Karpas-422 (cell line): ENCODE measurements at places on chromosomes 6 and 20.

- DNase-seq: no peak
- H3K36me3 ChIP-seq: no peaks in the 10 kb centered on the region; the same call in 1 of the 2 replicates
- H3K4me1 ChIP-seq: no peaks in the 10 kb centered on the region
- H3K27me3 ChIP-seq: no peaks in the 10 kb centered on the region
- H3K27ac ChIP-seq: no peak overlapping the region
Measured at GRCh38 chr6:105318660-105319059, 84.2 kb downstream of the PREP start.

DNA sequence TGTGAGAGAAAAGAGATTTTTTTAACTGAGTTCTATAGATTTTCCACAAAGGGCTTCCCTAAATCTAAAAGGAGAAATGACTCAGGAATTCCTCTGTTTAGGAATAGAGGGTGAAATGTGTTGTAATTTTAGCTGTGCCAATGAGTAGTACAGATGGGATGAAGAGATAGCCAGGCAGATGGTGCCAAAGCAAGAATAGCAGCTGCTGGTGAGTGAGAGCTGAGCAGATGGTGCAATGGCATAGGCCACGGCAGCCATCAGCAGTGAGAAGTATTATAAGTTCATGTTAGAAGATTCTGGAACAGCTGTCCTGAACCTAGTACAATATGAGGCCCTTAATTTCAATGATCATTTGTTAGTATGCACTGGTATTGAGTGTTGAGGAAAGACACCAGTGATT, 40.2 kb upstream of the CRISP1 start:
- no peaks in the 10 kb centered on the region for H3K36me3 ChIP-seq
- H3K27ac ChIP-seq: no peak overlapping the region
- no peak overlapping the region for H3K4me3 ChIP-seq
- H3K27me3 ChIP-seq: no peaks in the 10 kb centered on the region
- no peak for DNase-seq
- H3K4me1 ChIP-seq: no peaks in the 10 kb centered on the region

- H3K27me3 ChIP-seq: no peaks in the 10 kb centered on the region
- H3K27ac ChIP-seq: no peak overlapping the region
- H3K36me3 ChIP-seq: no peaks in the 10 kb centered on the region
- H3K4me1 ChIP-seq: no peaks in the 10 kb centered on the region
- no peak for DNase-seq
- H3K4me3 ChIP-seq: no peak overlapping the region
Measured at GRCh38 chr6:128029826-128030225, 129.0 kb upstream of the THEMIS start.

DNA sequence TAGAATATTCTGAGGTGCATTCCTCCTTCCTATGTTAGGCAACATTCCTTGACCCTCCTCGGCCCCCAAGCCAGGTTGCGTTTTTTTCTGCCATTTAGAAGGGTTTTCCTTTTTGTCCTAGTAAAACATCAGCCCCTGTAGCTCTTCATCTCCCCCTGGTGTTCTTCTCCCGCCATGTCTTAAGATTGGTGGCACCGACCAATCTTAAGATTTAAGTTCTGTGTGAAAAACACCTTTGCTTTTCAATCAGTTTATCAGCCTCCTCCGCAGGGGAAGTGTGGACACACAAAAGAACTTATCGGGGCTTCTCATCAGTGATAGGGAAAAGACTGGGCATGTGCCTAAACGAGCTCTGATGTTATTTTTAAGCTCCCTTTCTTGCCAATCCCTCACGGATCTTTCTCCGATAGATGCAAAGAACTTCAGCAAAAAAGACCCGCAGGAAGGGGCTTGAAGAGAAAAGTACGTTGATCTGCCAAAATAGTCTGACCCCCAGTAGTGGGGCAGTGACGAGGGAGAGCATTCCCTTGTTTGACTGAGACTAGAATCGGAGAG, 719 bp upstream of the EDN1 start:
- DNase-seq: peak; percentile 81
- H3K36me3 ChIP-seq: no peaks in the 10 kb centered on the region
- H3K4me3 ChIP-seq: peak overlapping the region; percentile 11; the same call in 1 of the 2 replicates
- no peak overlapping the region for H3K27ac ChIP-seq

DNA sequence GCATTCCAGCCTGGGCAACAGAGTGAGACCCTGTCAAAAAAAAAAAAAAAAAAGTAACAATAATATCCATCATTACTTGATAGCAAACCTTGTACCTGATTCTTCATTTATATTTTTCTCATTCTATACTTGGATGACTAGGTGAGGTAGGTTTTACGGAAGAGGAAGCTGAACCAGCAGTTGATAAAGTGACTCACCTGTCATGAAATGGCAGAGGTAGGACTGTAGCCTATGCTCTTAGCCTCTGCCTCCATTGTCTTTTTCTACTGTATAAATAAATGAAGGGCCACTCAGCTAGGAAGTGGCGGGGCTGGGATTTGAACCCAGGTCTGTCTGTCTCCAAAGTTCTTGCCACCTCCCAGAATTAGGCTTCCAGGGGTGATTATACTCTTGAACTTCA, 20.7 kb upstream of the EPB41L1 start:
- H3K27me3 ChIP-seq: no peaks in the 10 kb centered on the region
- peaks cover 51% of the 10 kb centered on the region for H3K4me1 ChIP-seq
- H3K27ac ChIP-seq: no peak overlapping the region
- no peak overlapping the region for H3K4me3 ChIP-seq
- H3K36me3 ChIP-seq: no peaks in the 10 kb centered on the region
